ENCODE measurements at places on chromosomes 13 and 19.

DNA sequence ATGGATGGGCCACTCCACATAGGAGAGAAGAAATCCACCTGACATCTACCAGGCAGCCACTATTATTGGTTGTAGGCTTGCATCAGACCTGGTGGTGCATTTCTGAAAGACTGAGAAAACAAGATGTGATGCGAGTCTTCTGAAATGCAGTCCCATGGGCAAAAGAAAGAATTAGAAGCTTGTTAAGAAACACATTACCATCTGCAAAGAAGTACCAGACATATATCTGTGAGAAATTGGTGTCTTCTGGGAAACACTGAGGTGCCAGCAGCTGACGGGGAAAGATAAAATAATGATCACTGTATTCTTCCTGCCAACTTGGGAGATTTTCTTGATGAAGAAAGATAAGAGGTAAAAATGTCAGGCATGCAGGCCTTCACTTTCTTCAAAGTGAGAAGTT lies 14.4 kb downstream of the AMER2 start:
- DNase-seq: no peak

- no peak for DNase-seq
Measured at GRCh38 chr19:31313291-31314030, 35.8 kb downstream of the TSHZ3 start.

GRCh38 chr19:30556230-30556711 lies 184.1 kb downstream of the ZNF536 start:
- DNase-seq: no peak

DNA sequence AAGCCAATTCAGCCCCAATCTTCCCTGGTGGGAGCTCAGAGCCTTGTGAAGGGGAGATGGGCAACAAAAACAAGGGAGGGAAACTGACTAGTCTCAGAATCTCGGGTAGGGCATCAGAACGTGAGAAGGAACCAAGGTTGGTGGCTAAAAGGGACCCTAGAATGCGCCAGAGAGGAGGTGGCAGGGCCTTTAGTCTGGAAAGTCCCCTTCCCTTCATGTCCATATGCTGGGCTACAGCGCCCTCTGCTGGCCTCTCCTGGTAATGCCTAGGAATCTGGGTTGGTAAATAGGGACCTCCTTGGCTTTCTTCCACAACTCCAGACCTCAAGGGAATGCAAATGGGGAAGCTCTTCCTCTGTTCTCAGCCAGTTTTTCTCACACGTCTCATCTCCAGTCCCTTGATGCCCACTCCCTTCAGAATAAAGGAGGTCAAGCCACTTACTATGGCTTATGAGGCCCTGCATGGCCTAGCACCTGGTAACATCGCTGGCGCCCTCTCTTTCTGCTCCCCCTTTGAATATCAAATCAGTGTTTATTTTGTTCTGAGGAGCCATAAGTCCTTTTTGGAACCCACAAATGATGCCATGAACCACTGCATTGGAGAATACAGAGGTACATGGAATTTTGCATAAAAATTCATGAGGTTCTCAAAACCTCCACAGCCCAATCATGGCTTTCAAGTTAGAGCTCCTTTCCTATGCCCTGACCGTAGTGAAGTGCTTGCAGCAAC lies 1.4 kb upstream of the CCDC97 start:
- peak; percentile 95 for DNase-seq

DNA sequence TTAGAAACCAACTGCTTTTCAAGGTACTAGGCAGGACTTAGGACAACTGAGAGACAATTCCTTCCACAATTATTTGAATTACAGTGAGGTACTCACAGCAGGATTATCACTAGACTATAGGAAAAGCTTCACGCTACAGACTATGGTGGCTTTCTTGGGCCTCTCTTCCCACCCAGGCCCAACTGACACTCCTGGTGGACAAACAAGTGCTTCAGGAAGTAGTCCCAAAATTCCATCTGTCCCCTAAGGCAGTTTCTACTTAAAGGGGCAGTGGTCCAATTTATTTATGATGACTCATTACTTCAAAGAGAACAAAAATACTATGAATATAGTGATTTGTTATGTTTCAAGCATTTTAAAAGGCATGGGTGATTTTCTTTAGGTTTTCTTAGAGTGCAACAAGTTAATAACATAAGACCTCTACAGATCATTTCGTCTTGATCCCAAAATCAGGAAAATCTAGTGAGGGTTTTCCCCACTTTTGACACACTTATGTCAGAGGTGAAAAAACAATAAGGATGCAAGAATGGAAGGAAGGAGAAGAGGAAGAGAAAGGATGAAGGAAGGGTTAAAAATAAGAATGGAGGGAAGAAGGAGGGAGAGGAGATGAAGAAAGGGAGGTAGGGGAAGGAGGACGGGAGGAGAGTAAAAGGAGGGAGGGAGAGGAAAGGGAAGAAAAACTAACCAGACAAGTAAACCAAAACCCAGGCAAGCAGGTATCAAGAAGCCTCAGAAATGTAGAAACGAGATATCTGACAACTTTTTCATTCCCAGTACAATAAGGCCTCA lies 100.7 kb downstream of the SERP2 start:
- no peak for DNase-seq

- DNase-seq: no peak
Measured at GRCh38 chr13:83940742-83941141, 58.5 kb upstream of the SLITRK1 start.

GRCh38 chr13:43434191-43434590 lies 352.6 kb downstream of the ENOX1 start:
- DNase-seq: no peak

DNA sequence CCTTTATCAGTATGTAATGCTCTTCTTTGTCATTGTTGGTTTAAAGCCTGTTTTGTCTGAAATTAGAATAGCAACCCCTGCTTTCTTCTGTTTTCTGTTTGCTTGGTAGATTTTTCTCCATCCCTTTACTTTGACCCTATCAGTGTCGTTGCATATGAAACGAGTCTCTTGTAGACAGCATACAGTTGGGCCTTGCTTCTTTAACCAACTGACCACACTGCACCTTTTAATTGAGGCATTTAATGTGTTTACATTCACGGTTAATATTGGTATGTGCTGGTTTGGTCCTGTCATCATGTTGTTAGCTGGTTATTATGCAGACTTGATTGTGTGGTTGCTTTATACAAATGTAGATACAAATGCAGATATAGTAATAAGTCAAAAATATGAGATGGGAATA lies 71.1 kb downstream of the PDS5B start:
- no peak for DNase-seq

DNA sequence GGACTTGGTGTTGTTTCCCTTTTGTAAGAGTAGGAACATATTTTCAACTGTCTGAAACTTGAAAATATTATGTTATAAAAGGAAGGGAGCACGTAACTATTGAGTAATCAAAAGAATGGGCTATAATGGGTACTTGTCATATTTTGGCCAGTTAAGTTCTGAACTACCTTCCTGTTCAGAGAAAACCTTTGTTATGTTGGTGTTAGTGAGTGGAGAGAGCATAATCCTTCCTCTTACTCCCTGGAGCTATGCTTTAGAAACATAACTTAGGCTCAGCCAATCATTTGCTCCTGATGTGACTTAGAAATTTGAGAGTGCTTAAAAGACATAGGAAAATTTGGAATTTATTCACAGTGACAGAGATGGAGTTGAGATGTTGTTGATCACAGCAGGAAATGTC lies 482.5 kb upstream of the SPRY2 start:
- no peak for DNase-seq

DNA sequence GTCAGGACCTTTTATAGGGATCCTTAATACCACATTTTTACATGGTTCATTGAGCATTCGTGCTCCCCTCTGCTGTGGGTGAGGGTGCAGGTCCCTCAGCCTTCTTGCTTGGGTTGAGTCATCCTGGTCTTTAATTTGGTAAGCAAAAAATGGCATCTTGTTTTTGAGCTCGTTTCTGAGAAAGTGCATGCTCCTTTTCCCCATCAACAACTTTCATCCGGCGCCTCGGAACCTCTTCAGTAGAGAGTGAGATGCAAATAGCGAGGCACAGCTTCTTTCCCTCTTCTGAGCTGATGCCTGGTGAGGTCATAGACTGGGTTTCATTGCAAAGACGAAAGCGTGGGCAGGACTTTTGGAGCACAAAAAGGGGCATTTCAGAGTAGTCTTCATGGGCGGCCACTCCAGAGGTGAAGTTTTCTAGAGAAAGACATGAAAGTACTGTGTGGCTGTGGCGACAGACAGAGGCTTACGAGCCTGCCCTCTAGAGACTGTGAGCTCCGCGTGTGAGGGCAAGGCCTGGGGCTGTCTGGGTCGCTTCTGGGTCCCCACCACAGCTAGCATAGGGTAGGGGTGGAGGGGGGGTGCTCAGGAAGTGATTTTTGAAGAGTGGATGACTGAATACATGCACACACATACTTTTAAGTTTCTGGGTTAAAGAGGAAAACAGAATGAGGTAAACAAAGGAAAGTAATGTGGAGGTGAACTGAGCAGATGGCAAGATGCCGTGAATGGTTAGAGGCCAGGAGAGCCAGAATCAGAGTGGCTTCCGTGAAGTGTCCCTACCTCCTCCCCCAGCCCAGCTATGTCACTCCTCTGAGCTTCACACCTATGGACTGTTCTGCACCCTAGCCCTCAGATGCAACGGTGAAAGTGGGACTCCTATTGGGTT lies 44.3 kb downstream of the BBC3 start:
- peak; percentile 70 for DNase-seq

GRCh38 chr19:46670813-46671212 lies 9.8 kb upstream of the DACT3 start:
- no peak for DNase-seq

- no peak for DNase-seq
Measured at GRCh38 chr19:43721469-43722048, 5.7 kb downstream of the IRGC start.

DNA sequence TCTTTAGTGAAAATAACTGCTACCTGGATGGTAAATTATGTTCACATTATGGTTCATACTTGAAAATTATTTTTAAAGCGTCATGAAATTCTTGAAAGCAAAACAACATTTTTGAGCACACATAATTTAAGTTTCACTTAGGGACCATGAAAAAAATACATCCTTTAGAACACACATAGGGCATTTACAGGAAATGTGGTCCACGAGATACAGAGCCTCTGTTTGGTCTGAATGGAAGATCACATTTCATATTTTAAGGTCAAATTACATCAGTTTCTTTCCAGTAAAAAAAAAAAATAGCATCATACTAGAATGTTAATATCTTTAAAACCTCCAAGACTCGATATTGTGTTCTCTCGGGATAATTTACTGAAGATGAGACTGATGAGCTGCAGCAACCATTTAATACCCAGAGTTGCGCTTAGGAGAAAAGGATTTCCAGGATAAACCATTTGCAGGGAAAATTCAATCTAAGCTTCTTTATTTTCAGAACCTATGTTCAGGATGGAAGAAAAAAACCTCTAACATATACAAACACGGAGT lies 720.7 kb downstream of the DIAPH3 start:
- no peak for DNase-seq

GRCh38 chr13:22143671-22144070 lies 472.8 kb downstream of the FGF9 start:
- no peak for DNase-seq

DNA sequence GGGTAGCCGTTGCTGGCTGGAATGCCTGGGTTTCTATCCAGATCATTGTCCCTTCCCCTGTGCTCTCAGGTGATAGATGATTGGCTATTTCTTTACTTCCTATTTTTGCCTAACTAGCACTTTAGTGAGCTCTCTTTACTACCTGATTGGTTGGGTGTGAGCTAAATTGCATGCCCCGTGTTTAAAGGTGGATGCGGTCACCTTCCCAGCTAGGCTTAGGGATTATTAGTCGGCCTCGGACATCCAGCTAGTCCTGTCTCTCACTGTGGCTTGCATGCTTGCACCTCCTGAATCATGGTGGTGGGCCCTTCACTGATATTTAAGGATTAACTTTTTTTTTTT lies 10.1 kb downstream of the TTYH1 start:
- DNase-seq: no peak

DNA sequence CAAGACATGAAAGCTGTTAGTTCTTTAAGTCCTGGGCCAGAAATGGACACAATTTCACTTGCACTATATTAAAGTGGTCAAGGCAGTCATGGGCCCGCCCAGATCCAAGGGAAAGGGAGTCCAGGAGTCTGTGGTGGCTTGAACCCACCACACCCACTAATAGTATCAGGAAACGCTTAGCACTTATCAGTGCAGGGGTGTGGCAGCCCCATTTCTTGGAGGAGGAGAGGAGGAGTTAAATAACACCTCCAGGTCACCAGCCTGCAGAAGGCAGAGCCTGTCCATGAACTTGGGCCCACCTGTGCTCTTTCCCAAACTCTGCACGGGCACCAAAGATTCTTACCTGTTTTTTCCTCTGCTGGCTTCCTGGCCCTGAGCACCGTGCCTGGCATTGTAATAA lies 5.4 kb upstream of the NTN5 start:
- no peak for DNase-seq

GRCh38 chr13:110124201-110124940 lies 182.6 kb downstream of the COL4A1 start:
- no peak for DNase-seq

DNA sequence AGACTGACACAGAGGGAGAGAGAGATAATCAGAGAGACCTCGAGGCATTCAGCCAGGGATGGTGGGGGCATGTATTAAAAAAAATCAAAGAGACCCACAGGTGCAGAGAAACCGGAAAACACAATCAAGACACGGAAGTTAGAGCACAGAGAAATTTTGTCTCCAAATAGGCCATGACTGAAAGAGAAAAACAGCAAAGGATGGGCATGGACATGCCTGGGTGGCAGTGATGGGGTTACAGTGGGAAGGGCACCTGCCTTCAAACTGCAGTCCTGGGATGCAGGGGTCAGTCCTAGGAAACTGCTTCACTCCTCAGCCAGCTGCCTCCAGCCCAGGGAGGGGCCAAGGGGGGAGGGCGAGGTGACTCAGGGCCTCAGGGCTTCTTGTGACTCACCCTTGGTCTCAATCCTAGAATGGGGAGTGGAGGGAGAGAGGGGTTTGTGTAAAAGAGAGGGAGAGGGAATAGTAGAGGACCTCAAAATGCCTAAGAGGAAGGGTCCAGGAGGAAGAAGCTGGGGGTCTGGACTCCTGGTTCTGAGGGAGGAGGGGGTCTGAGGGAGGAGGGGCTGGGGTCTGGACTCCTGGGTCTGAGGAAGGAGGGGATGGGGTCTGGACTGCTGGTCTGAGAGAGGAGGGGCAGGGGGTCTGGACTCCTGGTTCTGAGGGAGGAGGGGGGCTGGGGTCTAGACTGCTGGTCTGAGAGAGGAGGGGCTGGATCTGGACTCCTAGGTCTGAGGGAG lies 3.6 kb upstream of the KCNN4 start:
- peak; percentile 5 for DNase-seq

- no peak for DNase-seq
Measured at GRCh38 chr13:112951674-112952371, 17.2 kb upstream of the MCF2L start.

DNA sequence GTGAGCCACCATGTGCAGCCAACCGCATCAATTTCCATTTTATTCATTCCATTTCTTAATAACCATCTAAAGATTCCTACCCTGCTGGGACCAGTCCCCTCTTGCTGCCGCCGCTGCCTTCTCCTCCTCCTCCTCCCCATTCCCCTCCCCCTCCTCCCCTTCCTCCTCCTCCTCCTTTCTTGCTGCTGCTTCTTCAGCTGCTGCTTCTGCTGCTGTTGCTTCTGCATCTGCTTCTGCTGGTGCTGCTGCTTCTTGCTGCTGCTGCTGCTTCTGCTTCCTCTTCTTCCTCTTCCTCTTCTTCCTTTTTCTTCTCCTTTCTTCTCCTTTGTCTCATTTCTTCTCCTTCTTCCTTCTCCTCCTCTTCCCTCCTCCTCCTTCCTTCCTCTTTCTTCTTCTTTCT lies 20.0 kb upstream of the SPRYD7 start:
- no peak for DNase-seq

All from stimulated activated naive CD4-positive, alpha-beta T cell (primary cell).